ENCODE measurements at places on chromosomes 6 and 20.
A peak's percentile ranks its signal among the peaks of the same experiment; 100 is the strongest.

DNA sequence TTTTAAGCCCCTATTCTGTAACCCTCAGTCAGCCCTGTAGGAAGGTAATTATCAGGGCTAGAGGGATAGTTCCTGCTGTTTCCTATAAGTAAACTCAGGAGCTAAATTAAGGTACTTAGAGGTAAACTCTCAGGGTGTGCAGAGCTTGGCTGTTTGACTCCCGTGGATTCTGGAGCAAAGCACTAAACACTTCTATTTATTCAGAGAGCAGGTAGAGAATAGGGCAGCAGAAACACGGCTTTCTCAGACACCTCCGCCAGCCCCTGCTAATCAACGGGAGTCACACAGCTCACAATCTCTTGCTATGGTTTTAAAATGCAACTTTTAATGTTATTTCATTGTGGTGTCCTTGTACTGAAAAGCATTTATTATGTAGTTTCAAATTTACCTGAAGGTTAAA, 21.8 kb downstream of the PRKN start:
- no peak for DNase-seq

- no peak for DNase-seq
Measured at GRCh38 chr6:36378243-36378920, 9.1 kb downstream of the ETV7 start.

DNA sequence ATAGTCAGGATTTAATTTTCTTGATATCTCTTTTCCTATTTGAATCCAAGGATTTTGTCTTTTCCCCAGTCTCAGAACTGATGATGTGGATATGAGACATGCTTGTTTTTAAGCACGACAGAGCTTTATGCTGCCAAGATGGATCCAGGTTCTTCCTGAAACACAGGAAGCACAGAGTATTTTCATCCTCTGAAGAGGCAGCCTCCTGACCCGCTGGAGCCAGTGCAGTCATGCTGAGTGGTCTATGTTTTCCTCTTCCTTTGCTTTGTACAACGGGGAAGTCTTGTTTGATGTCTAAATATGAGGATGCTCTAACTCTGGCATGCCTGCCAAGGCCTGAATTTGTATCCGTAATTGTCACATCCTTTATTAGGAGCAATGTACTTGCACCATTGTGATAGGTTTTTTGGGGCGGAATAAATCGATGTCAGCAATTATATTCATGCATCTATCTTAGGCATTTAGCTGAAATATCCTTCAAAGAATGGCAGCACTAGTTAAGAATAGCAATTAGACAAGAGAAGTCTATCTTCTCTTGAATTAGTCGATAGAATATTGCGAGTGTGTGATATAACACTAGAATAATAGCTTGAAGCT, 407.1 kb upstream of the JAG1 start:
- no peak for DNase-seq

DNA sequence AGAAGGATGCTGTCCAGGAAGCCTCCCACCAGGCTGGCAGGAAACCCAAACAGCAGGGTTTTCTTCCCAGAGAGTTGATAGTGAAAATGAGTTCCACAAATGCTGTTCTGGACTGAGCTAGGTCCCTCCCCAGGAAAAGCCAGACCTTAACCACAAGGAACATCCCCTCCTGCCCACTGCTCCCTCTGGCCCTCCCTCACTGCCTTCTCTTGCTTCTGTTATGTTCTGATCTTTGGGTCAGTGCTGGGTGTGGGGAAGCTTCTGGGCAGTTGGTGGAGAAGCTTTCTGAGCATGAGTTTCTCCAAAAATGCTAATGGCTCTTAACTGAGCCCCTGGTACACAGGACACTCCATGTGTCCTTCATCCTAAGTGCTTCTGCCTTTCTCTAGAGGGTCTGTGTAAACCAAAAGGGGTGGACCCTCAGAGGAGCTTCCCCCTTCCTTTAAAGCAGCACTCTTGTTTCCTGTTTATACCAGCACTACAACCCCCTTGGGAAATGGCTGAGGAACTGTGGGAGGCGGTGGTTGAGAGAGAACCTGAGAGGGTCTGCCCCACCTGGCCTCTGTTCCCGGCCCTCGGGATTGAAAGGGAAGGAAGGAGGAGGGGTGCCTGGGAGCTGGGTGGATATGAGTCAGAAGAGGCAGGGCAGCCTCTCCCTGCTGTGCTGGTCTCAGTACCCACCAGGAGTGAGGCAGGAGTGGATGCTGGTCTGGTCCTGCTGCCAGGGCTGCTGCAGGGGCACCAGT, 42.0 kb downstream of the CDS2 start:
- DNase-seq, result no peak

- DNase-seq, result peak; percentile 35
Measured at GRCh38 chr6:145587334-145587733, 148.0 kb downstream of the EPM2A start.

- DNase-seq, result no peak
Measured at GRCh38 chr20:63228806-63229205, 6.9 kb upstream of the BIRC7 start.

GRCh38 chr6:27288136-27289044, 23.7 kb downstream of the POM121L2 start:
- DNase-seq, result no peak

DNA sequence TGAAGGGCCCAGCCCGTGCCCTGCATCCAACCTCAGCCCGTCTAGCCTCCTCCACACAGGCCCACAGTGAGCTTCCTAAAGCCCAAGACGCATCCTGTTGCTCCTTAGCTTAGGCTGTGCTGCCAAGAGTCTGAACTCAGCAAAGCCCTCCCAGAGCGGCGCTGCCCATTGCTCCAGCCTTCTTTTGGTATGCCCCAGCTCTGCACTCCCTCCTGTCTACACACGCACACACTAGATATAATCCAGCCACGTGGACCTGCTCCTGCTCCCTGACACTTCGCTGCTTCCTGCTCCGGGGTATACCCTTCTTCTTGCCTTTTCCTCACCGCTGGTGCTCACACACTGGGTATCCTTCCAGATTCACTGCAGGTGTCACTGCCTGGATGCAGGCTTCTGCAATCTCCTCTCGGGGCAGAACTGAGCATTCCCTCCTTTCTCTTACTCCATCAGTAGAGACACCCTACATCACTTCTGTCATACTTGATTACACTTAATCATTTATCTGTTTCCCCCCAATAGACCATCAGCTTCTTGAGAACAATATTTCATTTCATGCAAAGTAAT, 23.8 kb downstream of the GABRR2 start:
- DNase-seq, result no peak

GRCh38 chr6:43739642-43740091, 30.3 kb upstream of the VEGFA start:
- no peak for DNase-seq

- DNase-seq, result no peak
Measured at GRCh38 chr6:22529866-22530265, 39.5 kb upstream of the HDGFL1 start.

GRCh38 chr6:159727717-159728445, 575 bp downstream of the WTAP start:
- DNase-seq, result peak; percentile 39

DNA sequence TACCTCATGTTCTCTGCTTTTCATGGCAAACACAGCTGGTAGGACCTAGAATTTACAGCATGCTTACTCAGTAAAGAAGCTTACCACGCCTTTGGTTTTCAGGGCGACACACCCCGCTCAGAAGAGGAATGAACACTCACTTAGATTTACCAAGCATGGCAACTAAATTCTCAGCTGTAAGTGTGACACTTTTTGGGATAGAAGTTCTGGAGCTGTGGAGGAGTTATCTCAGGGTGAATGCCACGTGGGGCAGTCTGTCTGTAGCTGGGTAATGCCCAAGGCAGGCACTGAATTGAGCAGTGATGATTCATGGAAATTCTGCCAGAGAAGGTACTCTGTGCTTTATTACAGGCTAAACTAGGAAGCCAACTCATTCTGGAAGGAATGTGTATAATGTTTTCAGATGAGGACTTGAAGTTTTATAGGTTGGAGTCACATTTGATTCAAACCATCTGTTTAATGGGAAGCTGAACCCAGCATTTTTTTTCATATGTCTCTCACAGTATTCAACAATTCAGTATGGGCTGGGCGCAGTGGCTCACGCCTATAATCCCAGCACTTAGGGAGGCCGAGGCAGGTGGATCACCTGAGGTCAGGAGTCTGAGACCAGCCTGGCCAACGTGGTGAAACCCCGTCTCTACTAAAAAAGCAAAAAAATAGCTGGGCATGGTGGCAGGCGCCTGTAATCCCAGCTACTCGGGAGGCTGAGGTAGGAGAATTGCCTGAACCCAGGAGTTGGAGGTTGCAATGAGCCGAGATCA, 3.5 kb upstream of the PRIM2 start:
- no peak for DNase-seq

DNA sequence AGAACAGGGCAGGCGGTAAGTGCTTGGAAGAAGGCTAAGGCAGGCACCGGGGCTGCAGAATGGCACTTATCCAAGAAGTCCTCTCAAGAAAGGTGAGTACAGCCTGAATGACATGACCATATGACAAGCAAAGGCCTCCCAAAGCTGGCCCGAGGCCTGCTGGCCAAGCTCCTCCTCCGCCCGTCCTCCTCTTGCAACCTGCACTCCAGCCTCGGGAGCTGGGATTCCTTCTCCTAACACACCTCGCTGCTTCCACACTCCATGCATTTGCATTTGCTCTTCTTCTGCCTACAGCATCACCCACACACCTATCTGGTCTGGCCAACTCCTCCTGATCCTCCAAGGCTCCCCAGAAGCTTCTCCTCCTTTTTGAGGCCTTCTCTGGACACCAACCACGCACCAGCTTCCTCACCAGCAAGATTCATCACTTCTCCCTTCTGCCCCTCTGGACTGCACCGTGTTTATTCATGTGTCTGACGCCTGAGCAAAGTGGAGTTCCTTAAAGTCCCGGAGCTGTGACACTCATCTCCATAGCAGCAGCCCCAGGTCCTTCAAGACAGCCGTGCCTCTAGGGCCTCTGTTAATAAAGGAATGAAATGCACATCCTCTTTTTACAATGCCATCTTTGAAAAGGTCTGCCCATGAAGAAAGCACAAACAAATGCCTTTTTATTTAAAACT, 32.3 kb downstream of the CNKSR3 start:
- no peak for DNase-seq

- no peak for DNase-seq
Measured at GRCh38 chr20:57891014-57891413, 181.2 kb upstream of the PMEPA1 start.

- no peak for DNase-seq
Measured at GRCh38 chr6:169101981-169102380, 151.7 kb downstream of the THBS2 start.

DNA sequence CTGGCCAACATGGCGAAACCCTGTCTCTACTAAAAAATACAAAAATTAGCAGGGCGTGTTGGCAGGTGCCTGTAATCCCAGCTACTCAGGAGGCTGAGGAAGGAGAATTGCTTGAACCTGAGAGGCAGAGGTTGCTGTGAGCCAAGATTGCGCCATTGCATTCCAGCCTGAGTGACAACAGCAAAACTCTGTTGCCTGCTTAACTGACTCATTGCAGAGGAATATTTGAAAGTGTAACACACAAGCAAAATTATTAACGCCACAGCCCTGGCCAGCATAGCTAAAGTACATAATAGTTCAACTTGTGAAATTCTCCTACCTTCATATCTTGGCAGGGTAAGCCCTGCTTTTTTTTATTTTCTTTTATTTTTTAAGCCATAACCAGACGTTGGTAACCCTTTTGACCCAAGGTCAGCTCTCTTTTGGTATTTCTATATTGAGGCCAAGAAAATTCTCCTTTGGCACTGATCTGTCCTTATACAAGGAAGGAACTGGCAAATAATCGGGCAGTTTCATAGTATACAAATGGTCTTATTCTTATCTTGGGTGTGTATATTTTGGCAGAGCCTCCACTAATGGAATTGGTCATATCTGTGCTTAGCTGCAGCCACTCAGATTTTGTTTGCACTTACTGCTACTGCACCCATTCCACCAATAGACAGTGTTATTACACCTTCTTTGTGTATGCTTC, 4.0 kb upstream of the ADGRF5 start:
- DNase-seq, result no peak

DNA sequence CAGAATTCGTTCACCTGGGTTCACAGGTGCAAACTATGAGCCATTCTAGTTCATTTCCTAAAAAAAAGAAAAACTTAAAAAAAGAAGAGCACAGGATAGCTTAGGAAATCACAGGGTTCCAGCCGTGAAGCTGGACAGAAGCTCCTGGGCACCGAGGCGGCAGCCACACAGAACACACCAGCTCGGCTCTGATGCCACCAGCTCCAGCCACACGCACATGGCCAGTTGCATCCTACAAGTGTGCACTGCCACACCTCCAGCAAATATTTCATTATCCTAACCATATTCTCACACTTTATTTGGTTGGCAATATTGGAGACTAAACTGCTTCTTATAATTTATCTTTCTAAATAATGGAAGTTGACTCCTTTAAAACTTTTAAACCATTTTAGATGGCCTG, 26.2 kb upstream of the AFDN start:
- DNase-seq, result no peak

- DNase-seq, result peak; percentile 70
Measured at GRCh38 chr6:36623547-36624459, 29.6 kb downstream of the SRSF3 start.

DNA sequence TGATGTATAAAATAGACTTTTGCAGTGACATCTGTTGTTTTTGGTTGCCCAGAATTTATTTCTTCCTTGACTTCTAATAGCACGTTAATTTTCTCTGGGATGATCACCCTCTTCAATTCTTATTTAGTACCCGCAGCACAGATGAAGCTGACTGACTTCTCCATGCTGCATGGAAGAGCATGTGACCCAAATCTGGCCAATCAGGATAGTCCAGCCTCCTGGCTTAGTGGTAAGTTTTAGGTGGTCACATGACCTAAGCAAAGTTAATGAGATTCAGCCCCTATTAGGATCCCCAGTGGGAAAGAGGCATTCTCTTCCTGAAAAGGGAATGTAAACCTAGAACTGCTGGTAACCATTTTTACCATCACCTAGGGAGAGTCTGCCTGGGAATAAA, 13.8 kb upstream of the SIRT5 start:
- DNase-seq, result peak; percentile 29

- DNase-seq, result no peak
Measured at GRCh38 chr6:167569041-167569805, 244.3 kb downstream of the TTLL2 start.

- no peak for DNase-seq
Measured at GRCh38 chr6:101607111-101607690, 213.7 kb downstream of the GRIK2 start.

DNA sequence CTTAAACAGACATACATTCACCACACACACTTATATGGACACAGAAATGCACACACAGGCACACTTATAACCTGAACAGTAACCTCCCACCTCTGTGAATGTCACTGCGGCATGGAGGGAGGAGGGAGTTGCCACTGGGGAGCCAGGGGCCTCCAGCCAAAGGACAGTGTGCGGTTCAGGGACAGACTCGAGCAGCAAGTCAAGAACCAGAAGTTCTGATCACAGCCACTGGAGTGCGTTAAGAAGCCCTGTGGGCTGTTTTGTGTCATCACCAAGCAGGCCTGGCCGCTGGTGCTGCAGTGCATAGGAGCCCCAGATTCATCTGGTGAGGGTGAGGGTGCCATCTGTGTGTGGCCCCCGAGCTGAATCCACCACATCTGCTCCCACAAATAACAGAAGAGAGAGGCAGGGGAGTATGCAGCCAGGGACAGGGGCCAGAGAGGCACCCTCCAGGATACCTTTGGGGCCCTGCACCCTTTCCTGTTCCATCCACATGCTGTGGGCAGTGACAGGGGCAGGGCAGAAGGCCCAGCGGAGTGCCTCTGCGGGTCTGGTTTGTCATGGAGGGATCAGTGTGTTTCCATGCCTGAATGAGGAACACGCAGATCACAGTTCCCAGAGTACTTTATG, 20.3 kb downstream of the SYNDIG1 start:
- DNase-seq, result peak; percentile 40

- peak; percentile 41 for DNase-seq
Measured at GRCh38 chr20:32574296-32575226, 10.6 kb downstream of the NOL4L start.
